ENCODE measurements at places on chromosomes 16 and 17.
A peak's percentile ranks its signal among the peaks of the same experiment; 100 is the strongest.

DNA sequence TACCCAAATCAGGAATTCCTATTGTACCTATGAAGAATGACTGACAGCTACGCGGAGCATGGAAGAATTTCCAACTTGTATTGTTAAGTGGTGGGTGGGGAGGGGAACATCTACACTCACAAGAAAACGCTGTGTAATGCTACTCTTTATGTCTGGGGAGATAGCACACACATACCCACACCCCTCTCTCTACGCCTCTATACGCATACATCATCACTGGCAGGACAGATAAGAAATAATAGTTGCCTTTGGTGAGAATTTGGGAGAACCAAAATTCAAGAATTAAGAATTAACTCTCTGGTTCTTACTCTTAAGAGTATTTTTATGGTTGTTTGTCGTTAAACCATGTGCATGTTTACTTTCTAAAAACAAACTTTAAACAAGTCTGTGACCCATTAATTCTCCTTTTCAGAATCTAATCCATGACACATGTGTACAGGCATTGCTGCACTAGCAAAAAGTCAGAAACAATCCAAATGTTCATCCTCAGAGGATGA lies 33.9 kb downstream of the CREBBP start:
- no peak for DNase-seq

GRCh38 chr17:77145612-77146245 lies 5.0 kb downstream of the SEC14L1 start:
- DNase-seq = no peak

- DNase-seq = no peak
Observed at GRCh38 chr16:57770361-57770760, 31.9 kb downstream of the KIFC3 start.

- no peak for DNase-seq
Observed at GRCh38 chr16:86490859-86491639, 19.3 kb upstream of the FOXF1 start.

- DNase-seq = no peak
Observed at GRCh38 chr17:60327901-60328273, 64.0 kb downstream of the USP32 start.

DNA sequence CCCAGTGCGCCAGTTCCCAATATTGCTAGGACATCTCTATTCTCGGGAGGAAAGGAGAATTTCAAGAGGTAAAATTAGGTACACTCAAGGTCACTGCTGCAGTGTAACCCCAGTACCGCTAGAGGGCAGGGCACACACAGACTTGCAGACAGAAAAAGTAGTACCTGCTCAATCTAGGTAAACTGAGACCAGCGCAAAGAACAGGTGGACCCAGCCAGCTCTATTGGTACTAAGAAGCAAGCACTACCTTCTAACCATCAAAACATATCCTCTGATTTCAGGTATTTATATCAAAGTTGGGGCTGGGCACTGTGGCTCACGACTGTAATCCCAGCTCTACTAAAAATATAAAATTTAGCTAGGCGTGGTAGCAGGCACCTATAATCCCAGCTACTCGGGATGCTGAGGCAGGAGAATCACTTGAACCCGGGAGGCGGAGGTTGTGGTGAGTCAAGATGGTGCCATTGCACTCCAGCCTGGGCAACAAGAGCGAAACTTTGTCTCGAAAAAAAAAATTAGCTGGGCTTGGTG lies 3.6 kb upstream of the WDR81 start:
- DNase-seq = peak; percentile 57

DNA sequence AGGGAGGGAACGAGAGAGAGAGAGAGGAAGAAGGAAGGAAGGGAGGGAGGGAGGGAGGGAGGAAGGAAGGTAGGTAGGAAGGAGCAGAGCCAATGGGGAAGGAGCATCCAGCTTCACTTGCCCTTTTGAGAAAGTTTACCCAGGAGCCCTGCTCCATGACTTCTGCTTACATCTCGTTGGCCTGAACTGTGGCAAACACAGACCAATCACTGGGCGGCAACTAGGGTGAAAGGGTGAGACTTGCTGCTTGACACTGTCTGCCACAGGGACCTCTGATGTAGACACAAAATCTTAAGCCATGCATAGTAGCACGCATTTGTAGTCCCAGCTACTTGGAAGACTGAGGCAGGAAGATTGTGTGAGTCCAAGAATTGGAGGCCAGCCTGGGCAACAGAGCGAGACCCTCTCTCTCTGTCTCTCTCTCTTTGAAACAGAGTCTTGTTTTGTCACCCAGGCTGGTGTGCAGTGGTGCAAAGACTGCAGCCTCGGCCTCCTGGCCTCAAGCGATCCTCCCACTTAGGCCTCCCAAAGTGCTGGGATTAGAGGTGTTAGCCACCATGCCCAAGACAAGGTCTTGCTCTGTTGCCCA lies 19.5 kb upstream of the TUBG2 start:
- DNase-seq = no peak

DNA sequence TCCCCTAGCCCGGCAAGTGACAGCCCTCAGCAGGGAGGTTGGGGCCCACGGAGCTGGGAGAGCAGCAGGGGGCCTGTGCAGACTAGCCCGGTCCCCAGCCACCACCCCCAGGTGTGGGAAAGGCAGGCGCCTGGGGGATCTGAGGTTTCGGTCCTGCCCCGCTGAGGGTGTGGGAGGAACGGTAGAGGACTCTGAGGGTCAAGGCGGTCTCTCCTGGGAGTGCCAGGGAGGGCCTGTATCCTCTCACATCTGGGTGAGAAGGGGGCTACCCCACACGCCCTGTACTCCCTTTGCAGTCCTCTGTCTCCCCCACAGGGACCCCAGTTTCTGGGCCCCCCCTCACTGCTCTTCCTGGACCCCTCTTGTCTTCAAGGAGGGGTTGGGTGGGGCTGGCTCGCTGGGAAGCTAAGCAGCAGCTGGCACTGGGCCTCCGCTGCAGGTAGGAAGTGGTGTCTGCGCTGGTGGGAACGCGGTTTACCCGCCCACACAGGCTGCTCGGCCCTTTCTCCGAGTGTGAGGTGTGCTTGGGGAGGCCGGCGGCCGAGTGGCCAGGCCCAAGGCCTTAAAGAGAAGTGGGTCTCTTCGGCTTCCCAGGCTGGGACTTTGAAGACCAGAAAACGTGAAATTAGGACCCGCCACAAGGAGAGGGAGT lies 15.4 kb downstream of the CD7 start:
- DNase-seq = peak; percentile 42

DNA sequence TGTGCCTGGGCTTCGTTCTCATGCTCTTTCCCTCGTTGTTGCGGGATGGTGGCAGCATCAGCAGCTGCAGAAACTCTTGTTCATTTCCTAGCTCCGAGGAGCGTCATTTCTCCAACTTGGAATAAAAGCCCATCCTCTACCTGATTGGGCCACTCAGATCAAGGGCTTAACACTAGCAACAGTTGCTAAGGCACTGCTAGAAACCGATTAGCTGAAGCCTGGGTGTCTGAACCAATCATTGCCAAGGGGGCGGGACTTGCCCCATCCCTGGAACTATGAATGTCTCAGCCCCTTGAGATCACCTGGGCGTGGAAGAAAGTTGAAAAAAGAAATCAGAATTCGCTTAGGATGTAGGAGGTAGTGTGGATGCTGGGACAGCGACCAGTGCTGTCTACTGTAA lies 145.3 kb downstream of the FOXL1 start:
- no peak for DNase-seq

GRCh38 chr17:5700745-5701144 lies 116.4 kb upstream of the NLRP1 start:
- DNase-seq = no peak

- DNase-seq = no peak
Observed at GRCh38 chr16:25868706-25869370, 177.1 kb downstream of the HS3ST4 start.

DNA sequence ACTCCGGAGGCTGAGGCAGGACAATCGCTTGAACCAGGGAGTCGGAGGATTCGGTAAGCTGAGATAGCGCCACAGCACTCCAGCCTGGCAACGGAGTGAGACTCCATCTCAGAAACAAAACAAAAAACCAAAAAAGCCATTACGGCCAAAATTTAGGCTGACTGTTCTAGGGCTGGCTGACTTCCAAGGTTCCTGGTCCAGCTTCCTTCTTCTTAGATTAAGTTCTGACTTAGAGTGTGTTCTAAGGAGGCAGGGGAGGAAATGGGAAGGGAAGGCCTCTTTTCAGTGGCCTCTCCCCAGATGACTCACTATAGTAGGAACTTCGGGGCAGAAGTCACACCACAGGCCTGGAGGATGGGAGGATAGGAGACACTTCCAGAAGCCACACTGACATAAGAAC lies 27.7 kb upstream of the CLEC18B start:
- DNase-seq = peak; percentile 6

DNA sequence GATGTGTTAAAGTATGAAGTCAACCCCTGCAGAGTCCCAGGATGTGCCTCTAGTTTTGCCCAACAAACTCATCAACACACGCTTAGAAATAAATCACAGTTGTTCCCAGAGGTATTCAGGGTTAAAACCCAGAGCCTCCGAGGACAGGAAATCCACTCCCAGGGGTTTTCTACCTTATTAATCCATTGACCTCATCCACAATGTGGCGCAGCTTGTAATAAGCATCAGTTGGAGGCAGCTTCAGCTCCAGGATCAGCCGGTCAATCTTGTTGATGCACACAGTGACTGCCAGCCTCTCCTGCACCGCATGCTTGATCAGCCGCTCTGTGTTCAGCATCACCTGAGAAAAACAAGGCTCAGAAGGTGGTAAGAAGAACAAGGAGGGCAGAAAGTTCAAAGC lies 23.5 kb downstream of the EFTUD2 start:
- DNase-seq = no peak

DNA sequence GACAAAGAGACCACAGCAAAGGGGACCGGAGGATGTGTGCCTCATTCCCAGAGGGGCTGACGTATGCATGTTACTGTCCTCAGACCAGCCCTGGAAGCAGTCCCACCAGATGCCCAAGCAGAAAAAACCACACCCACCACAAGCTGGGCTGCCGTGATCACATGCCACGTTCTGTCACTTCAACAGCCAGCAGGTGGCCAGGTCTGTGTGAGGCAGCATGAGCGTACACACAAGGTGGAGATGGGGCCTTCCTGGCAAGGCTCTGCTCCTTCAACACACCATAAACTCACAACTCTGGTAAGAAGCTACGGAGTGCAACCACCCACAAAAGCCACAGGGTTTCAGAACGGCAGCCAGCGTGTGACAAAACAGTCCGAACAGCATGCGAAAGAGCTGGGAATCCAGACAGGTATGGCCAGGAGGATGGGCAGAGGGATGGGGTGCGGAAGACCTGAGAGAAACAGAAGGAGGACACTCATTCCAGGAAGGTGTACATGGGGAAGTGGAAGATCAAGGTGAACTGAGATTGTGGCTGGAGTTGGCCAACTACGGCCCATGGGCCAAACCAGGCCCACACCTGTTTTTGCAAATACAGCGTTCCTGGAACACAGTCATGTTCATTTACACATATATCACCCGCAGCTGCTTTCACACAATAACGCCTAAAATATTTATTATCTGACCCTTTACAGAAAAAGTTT lies 27.9 kb downstream of the MBTPS1 start:
- peak; percentile 52 for DNase-seq

- DNase-seq = peak; percentile 40
Observed at GRCh38 chr16:87854053-87854906, 15.0 kb downstream of the SLC7A5 start.

GRCh38 chr17:81003711-81004475 lies 12.3 kb downstream of the CHMP6 start:
- DNase-seq = no peak

DNA sequence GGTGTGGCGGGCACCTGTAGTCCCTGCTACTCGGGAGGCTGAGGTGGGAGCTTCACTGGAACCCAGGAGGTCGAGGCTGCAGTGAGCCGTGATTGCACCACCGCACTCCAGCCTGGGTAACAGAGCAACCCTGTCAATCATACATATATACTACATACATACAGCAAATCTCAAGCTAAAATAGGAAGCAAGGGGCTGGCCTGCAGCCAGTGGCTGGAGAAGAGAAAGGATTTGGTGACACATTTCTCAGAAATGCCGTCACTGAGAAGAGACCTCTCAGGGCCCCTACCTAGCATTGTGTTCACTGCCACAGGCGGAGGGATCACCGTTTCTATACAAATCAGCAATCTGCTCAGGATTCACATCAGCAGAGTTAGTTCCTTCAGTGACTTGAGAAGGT lies 16.9 kb downstream of the NARF start:
- DNase-seq = no peak
